IPS-NIHi11 (cell line): ENCODE measurements at places on chromosomes 1 and 21.

- no peak for DNase-seq
These were observed 4.8 kb upstream of the SARS1 start for GRCh38 chr1:109208836-109209463.

GRCh38 chr1:9164919-9165318 is 36.0 kb upstream of the GPR157 start:
- no peak for DNase-seq

GRCh38 chr1:18494304-18494703 is 13.6 kb downstream of the KLHDC7A start:
- DNase-seq, result no peak

DNA sequence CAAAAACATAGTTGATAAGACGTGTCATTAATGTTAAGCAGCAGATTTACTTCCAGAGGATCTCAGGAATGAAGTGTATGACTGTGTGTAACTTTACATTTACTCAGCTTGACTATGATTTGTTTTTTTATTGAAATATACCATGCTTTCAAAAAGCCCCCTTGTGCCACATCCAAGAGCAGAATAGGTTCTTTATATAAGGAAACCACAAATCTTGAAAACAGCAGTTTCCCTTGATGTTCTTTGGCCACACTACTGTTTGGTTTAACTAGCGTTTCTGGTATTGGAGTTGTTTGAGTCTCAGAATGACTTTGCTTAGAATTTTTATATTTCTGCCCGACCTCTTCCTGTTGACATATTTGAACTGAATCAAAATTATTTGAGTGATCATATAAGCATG is 25.0 kb downstream of the LRRC8C start:
- DNase-seq, result no peak

GRCh38 chr1:103101399-103101798 is 6.9 kb downstream of the COL11A1 start:
- DNase-seq, result no peak

GRCh38 chr1:117631359-117632160 is 25.7 kb downstream of the TENT5C start:
- no peak for DNase-seq

DNA sequence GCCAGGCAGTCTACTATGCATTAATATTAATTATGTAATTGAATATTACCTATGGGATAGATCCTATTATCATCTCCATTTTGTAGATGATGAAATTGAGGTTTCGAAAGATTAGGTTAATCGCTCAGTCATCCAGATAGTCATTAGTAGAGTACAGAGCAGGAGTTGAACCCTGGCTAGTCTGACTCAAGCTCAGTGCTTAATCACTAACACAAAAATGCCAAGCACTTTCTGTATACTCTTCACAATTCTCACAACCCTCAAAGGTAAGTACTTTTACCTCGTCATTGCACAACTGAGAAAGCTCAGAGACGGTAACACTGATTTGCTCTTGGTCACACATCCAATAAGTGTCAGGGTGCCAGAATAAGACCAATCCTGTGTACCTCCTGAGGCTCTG is 280.2 kb upstream of the PLXNA2 start:
- DNase-seq, result no peak
